ENCODE measurements at places on chromosomes 1 and 21. TPM values are rescaled to one million over a fixed set of nuclear protein-coding genes. Genes with fewer than 3 reads are reported as not detected.

Gene SYT6
- total RNA-seq: 0.40 TPM

Gene DISP3
- total RNA-seq: 0.18 TPM

Gene UAP1
- total RNA-seq: 42.2 TPM

Gene RIT1
- total RNA-seq: 27.7 TPM

GRCh38 chr1:4660917-4661594 is 6.6 kb downstream of the AJAP1 start:
- DNase-seq: no peak
- H3K36me3 ChIP-seq: no peaks in the 10 kb centered on the region
- H3K27me3 ChIP-seq: peaks cover 57% of the 10 kb centered on the region
- no peak overlapping the region for H3K4me3 ChIP-seq
- H3K4me1 ChIP-seq: peaks cover 33% of the 10 kb centered on the region
- no peak overlapping the region for H3K27ac ChIP-seq

- H3K27ac ChIP-seq: no peak overlapping the region
- H3K4me1 ChIP-seq: no peaks in the 10 kb centered on the region
- H3K27me3 ChIP-seq: peaks cover 3% of the 10 kb centered on the region
- H3K4me3 ChIP-seq: no peak overlapping the region
Observed at GRCh38 chr1:230702934-230703678, 10.8 kb downstream of the AGT start.

GRCh38 chr1:68232289-68233148 is at the start of gene WLS:
Gene WLS (minus strand): TSS chr1:68232523. CDS start chr1:68232299, 224 bp downstream.
- peak within 1 kb of the TSS; percentile 60 for H3K4me3 ChIP-seq
- H3K27ac ChIP-seq: peak within 1 kb of the TSS; percentile 89
- peaks cover 13% of the 10 kb centered on the region for H3K4me1 ChIP-seq
- H3K27me3 ChIP-seq: no peaks in the 10 kb centered on the region

DNA sequence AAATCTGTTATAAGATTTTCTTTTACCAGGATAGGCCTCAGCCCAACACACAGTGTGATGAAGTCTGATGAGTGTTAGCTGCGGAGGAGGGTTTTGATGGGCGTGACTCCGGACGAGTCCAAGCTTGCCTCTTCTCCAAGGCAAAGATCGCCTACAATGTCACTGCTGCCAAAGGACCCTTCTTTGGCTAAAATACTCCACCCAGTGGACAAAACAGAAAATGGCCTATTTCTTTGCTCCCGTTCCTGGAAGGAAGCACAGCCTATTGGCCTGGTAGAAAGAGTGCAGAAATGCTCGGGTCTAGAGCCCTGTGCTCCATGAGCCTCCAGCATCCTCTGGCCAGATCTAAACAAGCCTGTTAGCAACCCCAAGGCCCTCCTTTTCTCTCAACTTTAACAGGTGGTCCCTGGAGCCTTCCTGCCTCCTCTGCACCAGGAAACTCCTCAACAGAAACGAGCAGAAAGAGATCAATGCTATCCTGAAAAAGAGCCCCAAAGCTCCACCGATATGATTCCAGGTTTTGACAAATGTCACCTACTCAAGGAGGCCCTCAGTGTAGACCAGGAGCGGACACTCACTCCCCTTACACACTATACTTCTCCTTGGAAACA is 3.4 kb upstream of the CASQ2 start:
- H3K36me3 ChIP-seq: no peaks in the 10 kb centered on the region
- H3K27ac ChIP-seq: peak overlapping the region; percentile 56
- no peak overlapping the region for H3K4me3 ChIP-seq
- DNase-seq: peak; percentile 94

- peak overlapping the region; percentile 75 for H3K27ac ChIP-seq
- H3K27me3 ChIP-seq: no peaks in the 10 kb centered on the region
- H3K4me1 ChIP-seq: peaks cover 9% of the 10 kb centered on the region
- DNase-seq: peak; percentile 92
Observed at GRCh38 chr1:185351734-185352466, 34.9 kb upstream of the IVNS1ABP start.

- no peak overlapping the region for H3K4me3 ChIP-seq
- no peaks in the 10 kb centered on the region for H3K36me3 ChIP-seq
- H3K4me1 ChIP-seq: peaks cover 15% of the 10 kb centered on the region
- peak overlapping the region; percentile 17 for H3K27ac ChIP-seq
- DNase-seq: no peak
- no peaks in the 10 kb centered on the region for H3K27me3 ChIP-seq
Observed at GRCh38 chr1:230891413-230891812, 23.1 kb upstream of the C1orf198 start.

Measured in muscle of leg (tissue), 16 donors.